Stimulated activated CD8-positive, alpha-beta memory T cell treated with anti-CD3 and anti-CD28 coated beads, Interleukin-7, amount 100 ng/mL, for 48 hours (primary cell): ENCODE measurements at places on chromosomes 7 and 10.

DNA sequence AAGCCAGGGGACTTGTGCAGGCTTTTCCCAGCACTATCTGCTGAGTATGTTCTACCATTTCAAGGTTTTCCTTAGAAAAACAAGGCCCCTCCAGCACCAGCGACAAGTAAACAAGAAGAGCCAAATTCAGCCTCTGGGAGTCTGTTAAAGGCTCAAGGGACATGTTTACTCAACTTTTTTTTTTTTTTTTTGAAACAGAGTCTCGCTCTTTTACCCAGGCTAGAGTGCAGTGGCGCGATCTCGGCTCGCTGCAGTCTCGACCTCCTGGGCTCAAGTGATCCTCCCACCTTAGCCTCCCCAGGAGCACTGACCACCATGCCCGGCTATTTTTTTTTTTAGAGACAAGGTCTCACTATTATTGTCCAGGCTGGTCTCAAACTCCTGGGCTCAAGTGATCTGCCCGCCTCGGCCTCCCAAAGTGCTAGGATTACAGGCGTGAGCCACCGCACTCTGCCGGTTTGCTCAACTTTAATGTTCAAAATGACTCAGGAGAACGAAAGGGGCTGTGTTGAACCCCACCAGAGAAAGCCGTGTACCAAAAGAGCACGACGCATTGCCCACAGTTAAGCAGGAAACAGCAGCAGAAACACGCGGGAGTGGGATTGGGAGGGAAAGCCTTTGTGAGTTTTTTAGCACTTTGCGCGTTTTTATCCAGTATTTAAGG, 772 bp downstream of the PRDX3 start:
- peak; percentile 32 for DNase-seq

DNA sequence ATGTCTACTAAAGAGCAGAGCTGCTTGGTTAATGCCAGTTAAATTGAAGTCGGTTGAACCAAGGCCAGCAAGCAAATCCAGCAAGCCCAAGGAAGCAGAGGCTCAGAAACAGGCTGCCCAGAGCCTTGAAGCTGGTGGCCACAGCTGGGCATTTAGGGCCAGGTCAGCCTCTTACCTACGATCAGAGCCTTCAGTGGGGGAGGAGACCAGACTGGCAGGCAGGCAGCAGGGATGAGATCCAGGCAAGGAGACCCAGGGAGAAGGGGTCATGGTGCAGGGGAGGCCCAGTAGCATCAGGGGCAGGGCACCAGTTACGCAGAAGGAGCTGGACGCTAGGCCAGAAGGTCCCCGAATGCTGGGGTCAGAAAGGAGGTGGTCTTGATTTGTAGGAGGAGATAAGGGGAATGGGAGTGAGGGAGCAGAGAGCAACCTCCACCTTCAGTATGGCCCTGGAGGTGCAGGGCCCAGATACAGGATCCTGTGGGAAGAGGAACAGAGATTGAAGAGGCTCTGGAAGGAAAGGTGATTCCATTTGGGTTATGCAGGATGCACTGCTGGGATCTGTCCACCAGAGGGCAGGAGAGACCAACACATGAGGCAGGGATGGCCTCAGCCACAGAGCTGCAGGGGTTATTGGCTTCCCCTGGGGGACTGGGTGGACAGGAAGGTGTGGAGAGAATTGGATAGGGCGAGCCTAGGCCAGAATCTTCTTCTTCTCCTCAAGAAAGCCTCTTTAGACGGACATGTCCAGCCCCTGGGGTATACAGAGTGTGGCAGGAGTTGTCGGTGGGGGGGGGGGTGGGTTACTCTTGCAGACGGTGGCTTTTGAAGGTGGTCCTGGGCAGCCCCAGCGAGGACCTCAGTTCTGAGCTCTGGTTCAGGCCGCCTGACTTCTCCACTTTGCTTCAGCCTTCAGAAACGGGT, 132.6 kb upstream of the PODXL start:
- peak; percentile 19 for DNase-seq

- DNase-seq, result no peak
These were observed 1264.1 kb upstream of the AUTS2 start for GRCh38 chr7:68334216-68334615.

GRCh38 chr7:85222522-85222921, 35.7 kb upstream of the SEMA3D start:
- DNase-seq, result no peak

DNA sequence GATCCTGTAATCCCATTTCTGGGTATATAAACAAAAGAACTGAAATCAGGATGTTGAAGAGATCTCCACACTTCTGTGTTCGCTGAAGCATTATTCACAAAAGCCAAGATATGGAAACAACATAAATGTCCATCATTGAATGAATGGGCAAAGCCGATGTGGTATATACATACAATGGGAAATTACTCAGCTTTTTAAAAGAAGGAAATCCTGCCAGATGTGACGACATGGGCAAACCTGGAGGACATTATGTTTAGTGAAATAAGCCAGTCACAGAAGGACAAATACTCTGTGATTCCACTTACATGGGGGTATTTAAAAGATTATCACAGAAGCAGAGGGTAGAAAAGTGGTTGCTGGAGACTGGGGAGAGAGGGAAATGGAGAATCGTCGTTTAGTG, 23.9 kb upstream of the FAM107B start:
- no peak for DNase-seq

- DNase-seq, result no peak
These were observed 80.0 kb downstream of the RBM33 start for GRCh38 chr7:155724327-155725005.

GRCh38 chr10:71299071-71299785, 19.8 kb upstream of the SLC29A3 start:
- DNase-seq, result no peak

GRCh38 chr7:101435461-101436220, 73.0 kb downstream of the COL26A1 start:
- no peak for DNase-seq

GRCh38 chr7:4132221-4132620, 549.9 kb upstream of the FOXK1 start:
- no peak for DNase-seq

DNA sequence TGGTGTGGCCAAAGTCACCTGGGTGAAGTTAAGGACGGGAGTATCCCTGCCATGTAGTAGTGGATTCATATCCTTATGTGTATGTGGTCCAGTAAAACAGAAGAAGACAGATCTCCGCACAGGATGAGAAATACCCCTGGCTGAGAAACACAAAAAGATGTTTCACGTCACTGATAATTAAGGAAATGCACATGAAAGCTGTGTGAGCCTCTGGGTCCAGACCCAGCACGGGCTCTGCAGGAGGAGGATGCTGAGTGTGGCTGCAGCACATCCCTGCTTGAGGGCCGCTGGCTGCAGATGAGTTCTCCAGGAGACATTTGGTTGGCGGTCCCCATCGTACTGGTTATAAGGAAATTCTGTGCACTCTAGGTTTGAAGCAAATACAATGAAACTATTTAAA, 8.2 kb upstream of the SUN1 start:
- DNase-seq, result no peak

DNA sequence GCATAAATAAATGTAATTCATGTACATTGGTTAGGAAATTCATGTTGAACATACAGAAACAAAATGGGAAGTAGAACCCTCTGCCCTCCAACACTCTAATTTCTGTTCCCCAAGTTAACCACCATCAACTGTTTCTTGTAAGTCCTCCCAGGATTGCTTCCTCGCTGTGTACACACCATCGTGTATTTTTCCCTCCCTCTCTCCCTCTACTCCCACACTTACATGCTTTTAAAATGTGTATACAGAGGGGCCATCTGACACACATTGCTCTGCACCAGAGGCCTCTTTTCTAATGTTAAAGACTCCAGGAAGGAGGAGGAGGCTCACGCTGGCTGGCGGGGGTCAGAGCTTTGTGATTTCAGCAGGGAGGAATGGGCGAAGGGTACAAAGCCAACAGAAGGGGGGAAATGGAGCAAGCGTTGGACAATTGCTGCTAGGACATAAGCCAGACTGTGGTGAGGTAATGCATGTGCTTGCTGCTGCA, 1.9 kb upstream of the EPHA1 start:
- DNase-seq, result no peak

- no peak for DNase-seq
These were observed 282.2 kb upstream of the GALNT17 start for GRCh38 chr7:70849580-70850235.

- no peak for DNase-seq
These were observed 62.4 kb upstream of the C10orf90 start for GRCh38 chr10:126732868-126733267.

DNA sequence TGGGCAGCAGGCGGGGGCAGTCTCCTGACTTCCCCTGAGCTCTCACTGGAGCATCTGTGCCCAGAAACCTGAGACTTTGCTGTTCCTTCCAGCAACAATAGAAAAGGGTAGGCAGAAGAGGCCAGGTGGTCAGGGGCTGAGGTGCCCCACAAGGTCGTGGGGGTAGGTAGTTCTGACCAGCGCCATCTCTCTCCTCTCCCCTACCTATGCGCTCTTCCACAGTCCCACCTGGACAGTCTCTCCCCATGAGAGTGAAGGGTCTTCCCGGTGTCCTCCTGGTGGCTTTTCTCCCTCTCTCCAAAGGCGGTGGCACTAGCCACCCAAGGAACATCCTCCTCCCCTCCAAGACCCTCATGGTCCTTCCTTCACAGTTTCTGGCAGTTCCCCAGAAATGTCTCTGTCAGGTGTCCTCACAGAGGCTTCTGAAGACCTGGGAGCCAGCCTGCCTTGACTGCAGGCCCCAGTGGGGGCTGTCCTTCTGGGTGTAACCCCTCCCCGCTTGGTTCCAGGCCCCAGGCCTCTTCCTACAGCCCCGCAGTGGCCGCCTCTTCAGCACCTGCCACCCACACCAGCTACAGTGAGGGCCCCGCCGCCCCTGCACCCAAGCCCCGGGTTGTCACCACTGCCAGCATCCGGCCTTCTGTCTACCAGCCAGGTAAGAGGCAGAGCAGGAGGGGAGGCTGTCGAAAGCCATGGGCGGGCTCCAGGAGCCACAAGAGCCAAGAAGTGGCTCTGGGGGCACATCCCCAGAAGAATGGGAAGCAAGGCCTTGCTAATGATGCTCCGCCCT, 41.3 kb downstream of the LDB3 start:
- no peak for DNase-seq

- DNase-seq, result no peak
These were observed 83.0 kb downstream of the PARD3 start for GRCh38 chr10:34731885-34732701.

- DNase-seq, result no peak
These were observed 176.8 kb upstream of the RHOBTB1 start for GRCh38 chr10:61120805-61121204.

GRCh38 chr10:122990278-122990677, 10.1 kb downstream of the PSTK start:
- DNase-seq, result no peak

- DNase-seq, result no peak
These were observed 758.0 kb downstream of the TYW1 start for GRCh38 chr7:67754651-67755050.

DNA sequence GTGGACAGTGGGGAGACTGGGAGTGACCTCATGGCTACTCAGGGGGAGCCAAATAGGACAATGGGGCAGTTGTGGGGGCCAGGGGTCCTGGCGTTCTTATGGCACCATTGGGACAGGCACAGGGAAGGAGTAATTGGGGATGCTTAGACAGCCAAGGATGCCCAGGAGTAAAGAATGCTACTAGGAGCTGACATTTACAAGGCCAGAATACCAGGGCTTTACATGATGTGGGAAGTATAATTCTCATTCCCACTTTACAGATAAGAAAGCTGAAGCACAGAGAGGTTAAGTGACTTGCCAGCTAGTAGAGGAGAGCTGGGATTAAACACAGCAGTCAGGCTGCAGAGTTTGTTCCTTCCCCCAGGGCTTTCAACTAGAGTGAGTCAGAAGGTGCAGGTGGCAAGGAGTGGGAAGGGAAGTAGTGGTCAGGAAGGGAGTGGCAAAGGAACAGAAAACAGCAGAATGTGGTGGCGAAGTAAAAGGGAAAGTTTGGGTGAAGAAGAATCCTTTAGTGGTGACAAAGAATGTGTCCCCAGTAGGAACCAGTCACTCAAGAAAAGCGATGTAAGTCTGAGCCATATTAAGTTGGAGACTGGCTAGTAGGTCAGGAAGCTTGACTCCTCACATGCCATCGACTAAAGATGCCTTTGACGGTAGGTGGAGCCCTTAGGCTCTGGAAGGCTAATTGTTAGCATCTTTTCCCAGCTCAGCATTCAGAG, 32.8 kb downstream of the CPVL start:
- DNase-seq, result no peak

GRCh38 chr7:126370038-126370668, 882.6 kb downstream of the GRM8 start:
- DNase-seq, result no peak

DNA sequence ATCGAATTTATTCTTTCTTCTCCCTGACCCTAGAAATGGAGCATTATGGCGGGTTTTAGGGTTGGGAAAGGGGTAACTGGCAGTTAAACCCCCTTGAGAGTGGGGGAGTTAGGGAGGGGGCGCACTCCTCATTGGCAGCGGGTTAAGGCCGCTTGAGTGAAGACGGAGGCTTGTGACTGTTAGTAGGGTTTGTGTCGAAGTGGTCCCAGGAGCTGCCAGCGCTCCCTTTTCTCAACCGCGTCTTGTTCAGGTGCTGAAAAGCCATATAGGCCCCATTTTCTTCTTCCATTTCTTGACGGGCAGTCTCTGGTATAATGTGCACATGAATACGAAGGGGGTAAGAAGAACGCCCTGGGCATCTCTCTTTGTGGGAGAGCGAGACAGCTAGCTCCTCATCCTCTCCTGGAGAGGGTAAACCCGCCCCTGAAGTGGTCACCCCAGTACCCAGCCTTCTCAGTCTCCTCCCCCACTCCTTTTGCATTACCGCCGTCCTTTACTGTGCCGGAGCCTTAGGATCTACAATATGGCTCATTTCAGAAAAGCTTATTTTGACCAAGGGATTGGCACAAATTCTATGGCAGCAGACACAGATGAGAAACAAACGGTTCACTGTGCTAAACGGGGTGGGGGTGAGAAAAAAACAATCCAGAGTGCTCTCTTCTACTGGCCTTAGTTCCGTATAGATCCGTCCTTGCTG, 836 bp downstream of the KMT2E start:
- no peak for DNase-seq

GRCh38 chr10:49308881-49309280, 9.9 kb downstream of the C10orf71 start:
- DNase-seq, result no peak

GRCh38 chr7:69457595-69458504, 140.4 kb upstream of the AUTS2 start:
- no peak for DNase-seq

- no peak for DNase-seq
These were observed 250.8 kb upstream of the HABP2 start for GRCh38 chr10:113302062-113302461.
